ENCODE measurements at places on chromosomes 11 and 22.

DNA sequence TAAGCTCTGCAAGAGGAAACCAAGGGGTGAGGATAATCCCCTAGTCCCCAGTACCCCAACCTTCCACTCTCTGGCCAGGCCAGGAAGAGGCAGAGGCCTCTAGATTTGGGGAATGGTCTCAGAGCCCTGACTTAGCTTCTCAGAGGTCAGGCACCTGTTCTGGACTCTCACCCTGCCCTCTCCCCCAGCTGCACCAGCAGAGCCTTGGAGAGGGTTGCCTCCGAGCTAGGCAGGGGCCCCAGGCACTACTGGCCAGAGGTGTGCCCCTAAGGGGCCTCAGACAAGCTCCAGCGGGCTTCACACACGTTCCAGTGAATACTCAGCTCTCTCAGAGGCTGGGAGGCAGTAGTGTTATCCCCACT lies 8.0 kb downstream of the FREY1 start:
- DNase-seq, result no peak

GRCh38 chr11:66080055-66080817 lies 10.2 kb downstream of the PACS1 start:
- DNase-seq, result no peak

DNA sequence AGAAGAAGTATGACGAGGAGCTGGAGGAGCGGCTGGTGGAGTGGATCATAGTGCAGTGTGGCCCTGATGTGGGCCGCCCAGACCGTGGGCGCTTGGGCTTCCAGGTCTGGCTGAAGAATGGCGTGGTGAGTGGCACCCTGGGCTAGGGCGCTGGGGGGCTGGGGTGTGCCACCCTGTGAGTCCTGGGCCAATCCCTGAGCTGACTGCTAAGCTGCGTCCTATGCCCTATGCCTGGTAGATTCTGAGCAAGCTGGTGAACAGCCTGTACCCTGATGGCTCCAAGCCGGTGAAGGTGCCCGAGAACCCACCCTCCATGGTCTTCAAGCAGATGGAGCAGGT lies 3.9 kb downstream of the TAGLN start:
- no peak for DNase-seq

DNA sequence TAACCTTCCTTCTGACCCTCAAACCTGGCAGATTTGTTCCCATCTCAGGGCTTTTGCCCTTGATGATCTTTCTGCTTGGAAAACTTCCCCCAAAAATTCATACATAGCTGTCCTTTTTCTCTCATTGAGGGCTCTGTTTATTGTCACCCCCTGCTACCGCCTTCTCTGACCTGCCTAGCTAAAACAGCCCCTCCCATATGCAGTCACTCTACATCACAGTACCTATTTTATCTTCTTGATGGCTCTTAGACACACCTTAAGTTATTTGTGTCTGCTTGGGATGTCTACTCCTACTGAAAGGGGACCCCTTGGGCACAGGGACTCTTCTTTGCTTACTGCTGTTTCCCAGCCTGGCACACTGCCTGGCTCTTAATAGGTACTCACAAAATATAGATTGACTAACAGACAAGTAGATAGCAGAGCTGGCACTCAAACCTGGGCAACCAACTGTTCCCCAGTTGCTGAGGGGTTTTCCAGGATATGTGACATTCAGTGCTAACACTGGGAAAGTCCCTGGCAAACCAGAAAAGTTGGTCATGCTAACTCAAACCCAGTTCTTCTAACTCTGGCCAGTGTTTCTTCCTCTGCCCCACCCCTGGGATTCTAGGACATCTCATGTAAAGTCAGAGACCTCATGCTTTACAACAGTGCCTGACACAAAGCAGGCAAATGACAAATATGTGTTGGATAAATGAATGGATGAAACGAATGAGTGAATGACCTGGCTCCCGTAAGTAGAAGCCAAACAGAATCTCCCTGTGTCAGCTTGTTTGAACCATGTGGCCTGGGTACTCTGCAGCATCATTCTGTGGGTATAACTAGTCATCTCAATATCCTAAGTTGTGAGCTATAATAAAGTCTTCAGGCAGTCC lies 19.8 kb upstream of the FJX1 start:
- no peak for DNase-seq

DNA sequence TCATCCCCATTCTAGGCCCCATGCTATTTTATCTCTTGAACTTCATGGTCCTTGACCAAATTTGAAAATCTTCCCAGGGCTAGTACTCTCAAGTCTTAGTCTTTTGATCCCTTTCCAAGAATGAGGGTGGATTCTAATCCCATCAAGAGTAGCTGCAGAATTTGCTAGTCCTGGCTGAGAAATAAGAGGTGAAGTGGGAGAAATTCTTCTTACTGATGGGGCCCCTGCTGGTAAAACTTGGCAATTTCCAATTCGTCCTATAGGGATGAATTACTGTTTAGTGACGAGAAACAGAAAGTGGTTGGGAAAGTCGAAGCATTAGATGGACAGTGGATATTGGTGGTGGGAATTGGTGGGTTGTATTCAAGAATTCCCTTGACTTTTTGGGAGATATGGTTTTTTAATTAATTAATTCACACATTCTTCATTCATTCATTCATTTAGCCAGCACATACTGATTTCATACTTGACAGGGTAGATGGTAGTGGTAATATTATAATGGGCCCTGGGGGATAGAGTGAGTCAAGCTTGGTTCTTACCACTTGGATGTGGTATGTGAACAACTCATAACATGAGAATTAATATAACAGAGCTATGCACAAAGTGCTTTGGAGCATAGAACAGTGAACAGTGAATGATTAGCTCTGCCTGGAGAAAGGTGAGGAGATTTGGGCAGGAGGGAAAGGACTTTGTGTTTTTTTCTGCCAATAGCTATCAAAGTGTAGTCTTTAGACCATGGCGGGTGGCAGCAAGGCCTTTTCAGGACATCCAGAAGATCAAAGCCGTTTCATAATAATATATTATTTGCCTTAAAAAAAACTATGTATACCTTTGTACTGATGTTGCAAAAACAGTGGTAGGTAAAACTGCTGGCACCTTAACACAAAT lies 103.8 kb downstream of the STIM1 start:
- DNase-seq, result no peak

GRCh38 chr11:36077886-36078685 lies 134.2 kb downstream of the LDLRAD3 start:
- no peak for DNase-seq

GRCh38 chr11:21807350-21807749 lies 385.5 kb upstream of the ANO5 start:
- no peak for DNase-seq

DNA sequence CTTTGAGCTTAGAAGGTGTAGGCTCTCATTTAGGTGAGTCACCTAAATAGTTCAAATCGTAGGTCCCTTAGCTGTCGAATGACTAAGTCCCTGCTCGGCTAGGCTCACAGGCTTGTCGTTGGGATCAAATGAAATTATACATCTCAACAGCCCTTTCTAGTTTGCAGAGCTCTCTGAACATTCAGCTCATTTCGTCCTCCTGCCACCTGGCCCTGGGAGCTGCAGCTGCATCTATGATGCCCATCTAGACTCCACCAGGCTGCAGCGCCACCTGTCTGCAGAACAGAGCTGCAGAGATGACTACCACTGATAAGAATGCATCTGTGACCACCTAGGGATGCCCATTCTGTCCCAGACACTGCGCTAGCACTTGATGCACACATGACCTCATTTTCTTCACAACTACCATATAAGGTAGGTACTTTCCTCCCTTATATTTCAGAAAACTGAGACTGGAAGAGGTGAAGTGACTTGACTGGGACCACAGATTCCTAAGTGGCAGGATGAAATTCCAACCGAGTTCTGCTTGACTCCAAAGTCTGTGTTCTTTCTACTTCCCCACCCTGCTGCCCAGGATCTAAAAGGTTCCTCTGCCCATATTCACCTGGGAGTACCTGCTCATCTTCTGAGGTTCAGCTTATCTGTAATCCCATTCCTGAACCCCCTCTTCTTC lies 141.1 kb upstream of the NARS2 start:
- no peak for DNase-seq

DNA sequence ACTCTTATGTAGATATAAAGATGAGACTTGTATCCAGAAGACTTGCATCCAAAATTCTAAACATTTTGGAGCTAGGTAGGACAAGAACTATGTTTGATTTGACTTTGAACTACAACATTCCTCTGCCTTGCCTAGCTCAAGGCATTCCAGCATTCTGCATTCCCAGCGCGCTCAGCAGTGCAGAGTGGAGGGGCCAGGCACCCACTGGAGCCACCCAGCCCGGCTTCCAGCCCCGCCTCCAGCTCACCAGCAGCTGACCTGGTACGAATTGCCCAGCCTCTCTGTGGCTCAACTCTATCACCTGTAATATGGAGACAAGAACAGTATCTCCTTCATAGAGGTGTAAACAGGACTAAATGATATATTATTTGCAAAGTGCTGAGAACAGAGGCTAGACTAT lies 28.8 kb downstream of the PRDM10 start:
- no peak for DNase-seq

DNA sequence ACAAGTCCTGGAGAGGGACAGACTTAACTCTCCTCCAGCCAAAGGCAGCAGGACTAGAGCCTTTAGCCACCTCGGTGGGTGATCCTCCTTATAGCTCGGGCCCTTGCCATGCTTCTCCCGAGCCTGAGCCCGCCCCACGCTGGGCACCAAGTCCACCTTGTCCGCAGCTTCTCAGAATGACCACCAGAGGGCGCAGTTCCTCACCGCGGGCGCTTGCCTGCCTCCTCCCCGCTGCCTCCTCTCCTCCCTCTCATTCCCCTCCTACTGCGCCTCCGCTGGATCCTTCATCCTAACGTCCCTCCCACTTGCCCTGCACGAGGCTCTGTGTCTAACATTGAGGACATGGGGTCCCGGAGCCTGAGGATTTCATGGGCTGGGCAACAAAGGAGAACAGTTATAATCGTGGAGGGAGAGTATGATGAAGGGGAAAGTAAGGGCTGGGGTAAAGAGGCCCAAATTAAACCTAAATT lies 11.3 kb upstream of the MOGAT2 start:
- peak; percentile 29 for DNase-seq

DNA sequence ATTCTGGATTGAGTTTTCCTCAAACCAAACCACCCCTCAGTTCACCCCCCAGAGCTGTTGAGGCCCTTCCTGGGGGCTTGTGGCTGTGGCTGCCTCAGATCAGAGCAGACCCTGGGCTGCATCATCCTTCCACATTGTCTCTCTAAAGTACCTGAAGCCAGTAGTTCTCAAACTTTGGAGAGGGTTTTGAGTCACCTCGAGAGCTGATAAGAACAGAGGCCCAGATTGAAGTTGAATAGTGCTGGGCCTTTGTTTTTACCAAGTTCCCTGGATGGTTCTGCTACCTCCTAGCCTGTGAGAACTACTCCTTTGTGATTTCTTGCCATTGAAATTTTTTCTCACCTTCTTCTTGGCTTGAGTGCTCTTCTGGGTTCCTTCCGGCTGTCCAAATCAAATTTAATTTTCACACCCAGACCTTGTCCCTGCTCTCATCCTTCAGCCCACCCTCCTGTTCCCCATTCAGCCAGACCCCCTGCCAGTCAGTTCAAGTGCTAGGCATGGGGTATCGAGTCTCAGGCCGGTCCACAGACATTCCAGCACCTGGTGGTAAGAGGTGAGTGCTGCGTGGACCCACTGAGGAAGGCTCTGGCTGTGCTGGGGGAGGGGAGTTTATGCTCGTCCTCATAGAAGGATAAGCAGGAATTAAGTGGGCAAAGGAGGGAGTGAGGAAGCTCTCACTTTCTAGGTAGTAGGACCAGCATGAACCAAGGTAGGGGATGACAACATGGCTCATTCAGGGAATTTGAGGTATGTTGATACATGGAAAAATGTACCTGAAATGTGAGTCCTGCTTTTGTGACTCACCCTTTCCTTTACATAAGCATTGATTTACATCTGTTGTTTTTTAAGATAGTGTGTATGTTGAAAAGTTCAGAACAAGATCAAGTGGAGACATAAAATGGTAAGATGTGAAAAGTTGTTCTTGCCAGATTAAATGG lies 116.5 kb downstream of the PTPRJ start:
- no peak for DNase-seq

DNA sequence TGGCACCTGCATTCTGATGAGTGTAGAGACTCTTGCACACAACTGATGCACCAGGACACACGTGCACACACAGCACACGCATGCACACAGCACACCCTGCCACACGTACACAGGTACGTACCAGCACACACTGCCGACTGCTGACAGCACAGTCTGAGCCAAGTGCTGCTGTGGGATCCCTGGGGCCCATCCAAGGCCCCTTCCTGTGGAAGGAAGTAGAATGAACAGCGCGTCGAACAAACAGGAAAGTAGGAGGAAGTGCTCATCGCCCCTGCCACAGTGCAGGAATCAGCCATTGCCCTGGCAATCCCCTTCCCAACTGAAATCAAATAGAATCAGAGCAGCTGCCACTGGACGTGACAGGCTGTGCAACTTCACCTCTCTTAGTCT lies 57.9 kb downstream of the CD82 start:
- no peak for DNase-seq

DNA sequence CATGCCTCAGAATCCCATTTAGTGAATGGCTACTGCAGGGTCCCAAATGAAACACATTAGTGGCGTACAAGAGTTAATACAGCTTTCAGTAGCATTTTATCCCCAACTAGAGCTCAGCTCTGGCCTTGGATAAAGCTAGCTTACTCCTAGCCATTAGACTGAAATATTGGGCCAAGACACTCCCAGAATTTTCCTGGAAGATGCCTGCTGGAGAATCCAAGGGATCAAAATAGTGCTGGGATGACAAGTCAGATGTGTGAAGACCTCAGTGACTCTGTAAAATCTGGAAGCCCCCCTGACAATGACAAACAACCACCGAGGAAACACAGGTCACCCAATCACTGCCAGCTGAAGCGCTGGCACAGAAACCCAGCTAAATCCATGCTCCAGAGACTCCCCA lies 303.1 kb upstream of the SORL1-AS1 start:
- no peak for DNase-seq

DNA sequence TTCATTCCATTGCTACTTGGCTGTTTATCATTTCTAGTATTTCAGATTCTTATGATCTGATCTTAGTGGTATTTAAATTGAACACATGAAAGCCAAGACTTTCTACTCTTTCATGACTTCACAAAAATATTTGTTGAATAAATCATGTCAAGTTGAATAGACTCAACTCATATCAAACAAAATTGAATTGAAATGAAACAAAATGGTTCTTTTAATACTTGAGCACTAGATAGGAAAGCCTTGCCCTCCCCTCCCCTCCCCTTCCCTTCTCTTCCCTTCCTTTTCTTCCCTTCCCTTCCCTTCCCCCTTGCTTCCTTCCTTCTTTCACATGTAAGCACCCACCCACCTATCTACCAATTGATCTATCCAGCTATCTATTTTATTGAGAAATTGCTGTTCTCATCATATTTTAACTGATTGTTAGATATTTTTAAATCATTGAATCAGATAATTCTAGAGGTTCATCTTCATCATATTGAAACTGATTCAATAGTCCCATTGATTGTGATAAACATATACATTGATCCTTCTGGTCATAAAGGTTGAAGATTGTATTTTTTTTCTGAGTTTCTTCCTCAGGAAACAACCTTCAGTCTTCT lies 2015.9 kb downstream of the LRRC4C start:
- no peak for DNase-seq

DNA sequence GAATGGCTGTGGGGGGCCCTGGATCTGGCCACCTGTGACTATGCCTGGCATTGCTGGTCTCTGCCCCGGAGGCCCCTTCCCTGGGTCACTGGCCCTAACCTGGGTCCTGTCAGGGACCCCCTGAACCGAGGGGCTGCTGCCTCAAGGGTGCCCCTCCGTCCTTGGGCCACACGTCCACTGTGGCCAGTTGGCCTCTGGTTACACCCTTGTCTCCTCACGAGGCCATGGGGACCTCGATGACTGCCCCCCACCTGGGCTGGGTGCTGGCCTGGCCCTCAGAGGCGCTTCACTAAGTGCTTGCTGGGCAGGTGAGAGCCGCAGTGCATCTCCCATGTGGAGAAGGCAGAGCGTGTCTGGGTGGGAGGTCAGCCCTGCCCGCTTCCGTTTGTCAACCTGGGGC lies 27.3 kb upstream of the FGF19 start:
- DNase-seq, result no peak

Data from stimulated activated CD8-positive, alpha-beta memory T cell treated with anti-CD3 and anti-CD28 coated beads, Interleukin-15, amount 100 ng/mL, for 4 hours (primary cell).